ENCODE measurements at places on chromosomes 5 and 9. TPM values are rescaled to one million over a fixed set of nuclear protein-coding genes. Genes with fewer than 3 reads are reported as not detected.

DNA sequence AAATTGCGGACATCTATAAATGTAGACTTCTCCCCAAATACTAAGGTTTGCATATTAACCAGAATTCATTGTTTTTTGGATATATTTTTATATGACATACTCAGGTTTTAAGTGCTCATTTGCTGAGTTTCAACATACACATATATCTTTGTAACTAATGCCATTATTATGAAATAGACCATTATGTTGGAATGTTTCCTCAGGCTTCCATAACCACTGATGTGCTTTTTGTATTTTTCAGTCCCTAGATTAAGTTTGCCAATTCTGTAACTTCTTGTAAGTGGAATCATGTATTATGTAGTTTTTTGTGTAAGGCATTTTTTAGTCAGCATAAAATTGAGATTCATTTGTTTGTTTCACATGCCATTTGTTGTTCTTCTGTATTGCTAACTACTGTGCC lies 32.1 kb downstream of the HSPA4 start:
- DNase-seq: no peak

Gene SPINK6
- not detected for total RNA-seq

DNA sequence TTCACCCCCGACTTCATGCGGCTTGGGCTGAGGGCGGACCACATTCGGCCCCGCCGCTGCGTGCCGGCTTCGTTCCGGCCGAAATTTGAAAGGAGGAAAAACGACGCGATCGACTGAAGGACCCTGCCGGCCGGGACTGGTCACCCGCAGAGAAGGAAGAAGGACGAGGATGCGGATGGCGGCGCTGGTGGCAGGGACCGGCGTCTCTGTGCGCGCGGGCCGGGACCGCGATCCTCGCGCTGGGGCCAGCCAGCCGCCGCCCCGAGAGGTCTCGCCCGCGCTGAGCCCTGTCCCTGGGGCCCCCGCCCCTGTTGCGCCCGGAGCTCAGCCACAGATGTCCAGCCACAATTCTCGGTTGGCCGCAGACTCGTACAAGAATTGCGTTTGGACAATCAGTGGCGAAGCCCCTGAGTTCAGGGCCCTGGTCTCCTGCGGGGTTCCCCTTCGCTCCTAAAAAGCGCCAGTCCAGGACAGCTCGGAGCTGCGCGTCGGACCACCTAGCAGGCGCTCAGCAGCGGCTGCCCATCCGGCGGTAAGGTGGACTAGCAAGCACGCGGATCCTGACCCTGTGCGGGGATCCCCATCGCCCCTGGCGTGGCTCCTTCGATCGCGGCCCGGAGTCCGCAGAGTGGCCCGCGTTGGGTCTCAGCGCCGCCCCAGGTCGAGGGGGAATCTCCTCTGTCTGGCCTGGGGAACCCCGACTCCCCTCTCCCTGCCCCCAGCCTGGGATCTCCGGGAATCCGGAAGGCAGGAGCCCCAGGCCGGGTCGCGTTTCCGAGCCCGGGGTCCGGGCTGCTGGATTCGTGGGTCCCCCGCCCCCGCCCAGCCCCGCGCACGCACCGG lies 21.3 kb downstream of the URM1 start:
- no peak for DNase-seq

- DNase-seq: no peak
These were observed 762 bp downstream of the CACNA1B start for GRCh38 chr9:137878146-137878941.

- no peak for DNase-seq
These were observed 3.3 kb downstream of the MCIDAS start for GRCh38 chr5:55223812-55224240.

DNA sequence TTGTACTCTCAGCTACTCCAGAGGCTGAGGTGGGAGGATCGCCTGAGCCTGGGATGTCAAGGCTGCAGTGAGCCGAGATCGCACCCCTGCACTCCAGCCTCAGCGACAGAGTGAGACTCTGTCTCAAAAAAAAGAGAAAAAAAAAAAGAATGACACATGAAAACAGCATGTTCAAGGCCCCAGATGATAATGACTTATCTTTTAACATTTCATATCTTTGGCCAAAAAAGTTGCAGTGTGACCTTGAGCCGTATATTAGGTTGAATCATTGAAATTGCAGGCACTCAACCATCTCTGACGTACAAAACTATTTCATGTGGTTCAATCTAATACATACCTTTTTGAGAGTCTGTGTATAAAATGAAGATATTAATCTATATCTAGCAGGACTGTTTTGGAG lies 79.1 kb upstream of the CPEB4 start:
- no peak for DNase-seq

Gene NKD2
- total RNA-seq: not detected

GRCh38 chr5:77863181-77863580 lies 87.0 kb upstream of the TBCA start:
- DNase-seq: no peak

Gene IL7R
- total RNA-seq: 1.6 TPM

Gene C5orf58
- total RNA-seq: not detected

Gene SHISAL2B
- total RNA-seq: not detected

GRCh38 chr9:105681313-105681712 lies 13.0 kb upstream of the TMEM38B start:
- DNase-seq: no peak

- no peak for DNase-seq
These were observed 425 bp upstream of the EGFL7 start for GRCh38 chr9:136662326-136662655.

- no peak for DNase-seq
These were observed 28.7 kb downstream of the ANKRD33B start for GRCh38 chr5:10592601-10593000.

DNA sequence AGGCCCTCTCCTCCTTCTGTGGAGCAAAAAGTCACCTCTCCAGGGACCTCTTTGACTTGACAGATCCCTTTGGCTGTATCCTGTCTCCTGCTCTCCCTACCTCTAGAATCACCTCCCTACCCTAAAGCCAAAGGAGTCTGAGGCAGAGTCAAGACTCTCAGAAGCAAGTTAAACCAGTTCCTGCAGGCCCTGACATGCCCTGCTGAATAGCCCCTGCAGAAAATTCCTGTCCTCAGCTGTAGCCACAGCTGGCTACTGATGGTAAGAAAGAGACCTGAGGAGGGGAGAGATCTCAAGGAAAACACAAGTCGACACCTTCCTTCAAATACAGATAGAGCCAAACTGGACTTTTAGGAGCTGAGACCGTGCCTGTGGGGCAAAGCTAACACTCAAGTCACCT lies 23.7 kb upstream of the UBAP2 start:
- DNase-seq: no peak

GRCh38 chr9:110844121-110844520 lies 175.5 kb downstream of the MUSK start:
- DNase-seq: no peak

- DNase-seq: no peak
These were observed 169.3 kb downstream of the NTRK2 start for GRCh38 chr9:84838879-84839278.

Gene PCSK1
- total RNA-seq: not detected

Measured in epithelial cell of proximal tubule (primary cell).